ENCODE measurements at places on chromosomes 2 and 18.

- DNase-seq: peak; percentile 89
Measured at GRCh38 chr2:8543383-8544170, 138.3 kb upstream of the ID2 start.

DNA sequence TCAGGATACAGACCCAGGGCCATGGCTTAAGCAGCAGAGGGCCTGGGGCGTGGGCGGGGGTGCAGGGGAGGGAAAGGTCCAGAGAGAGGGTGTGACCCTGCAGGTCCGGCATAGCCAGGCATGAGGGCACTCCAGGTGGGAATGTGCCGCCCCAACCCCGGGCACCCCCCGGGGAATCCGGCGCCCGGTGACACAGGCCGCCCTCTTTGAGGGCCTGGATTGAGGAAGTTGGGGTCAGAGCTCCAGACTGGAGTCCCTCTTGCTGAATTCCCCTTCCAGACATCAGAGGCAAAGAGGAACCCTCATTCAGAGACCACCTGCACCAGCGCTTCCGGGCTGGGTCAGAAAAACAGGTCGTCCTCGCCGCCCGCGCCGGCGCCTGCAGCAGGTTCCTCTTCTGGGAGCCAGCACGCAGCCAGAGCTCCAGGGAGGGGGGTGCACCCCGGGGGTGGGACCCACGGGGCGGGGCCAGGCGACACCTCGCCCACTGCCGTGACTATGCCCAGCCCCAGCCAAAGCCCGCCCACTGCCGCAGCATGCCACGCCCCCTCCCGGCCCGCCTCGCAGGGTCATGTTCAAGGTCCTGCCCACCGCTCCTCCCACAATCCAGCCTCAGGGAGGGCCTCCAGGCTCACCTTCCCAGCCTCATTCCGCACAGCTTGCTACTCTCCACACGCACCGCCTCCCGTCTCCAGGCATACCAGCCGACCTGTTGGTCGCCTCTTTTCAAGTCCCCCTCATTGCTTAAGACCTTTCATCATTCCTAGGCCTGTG is 98.3 kb upstream of the ID2 start:
- DNase-seq: peak; percentile 28

GRCh38 chr2:190344276-190344827 is 963 bp downstream of the INPP1 start:
- DNase-seq: peak; percentile 34

DNA sequence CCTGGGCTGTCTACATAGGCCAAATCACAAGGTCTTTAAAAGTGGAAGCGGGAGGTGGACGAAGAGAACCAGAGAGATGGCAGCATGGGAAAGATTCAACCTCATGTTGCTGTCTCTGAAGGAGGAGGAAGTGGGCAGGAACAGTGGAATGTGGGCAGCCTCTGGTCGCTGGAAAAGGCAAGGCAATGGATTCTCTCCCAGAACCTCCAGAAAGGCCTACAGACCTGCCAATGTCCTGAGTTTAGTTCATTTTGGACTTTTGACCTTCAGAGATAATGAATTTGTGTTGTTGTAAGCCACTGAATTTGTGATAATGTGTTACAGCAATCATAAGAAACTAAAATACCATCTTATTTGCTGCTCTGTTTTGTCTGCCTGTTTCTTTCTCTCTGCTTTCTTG is 122.5 kb downstream of the RNF152 start:
- DNase-seq: no peak

DNA sequence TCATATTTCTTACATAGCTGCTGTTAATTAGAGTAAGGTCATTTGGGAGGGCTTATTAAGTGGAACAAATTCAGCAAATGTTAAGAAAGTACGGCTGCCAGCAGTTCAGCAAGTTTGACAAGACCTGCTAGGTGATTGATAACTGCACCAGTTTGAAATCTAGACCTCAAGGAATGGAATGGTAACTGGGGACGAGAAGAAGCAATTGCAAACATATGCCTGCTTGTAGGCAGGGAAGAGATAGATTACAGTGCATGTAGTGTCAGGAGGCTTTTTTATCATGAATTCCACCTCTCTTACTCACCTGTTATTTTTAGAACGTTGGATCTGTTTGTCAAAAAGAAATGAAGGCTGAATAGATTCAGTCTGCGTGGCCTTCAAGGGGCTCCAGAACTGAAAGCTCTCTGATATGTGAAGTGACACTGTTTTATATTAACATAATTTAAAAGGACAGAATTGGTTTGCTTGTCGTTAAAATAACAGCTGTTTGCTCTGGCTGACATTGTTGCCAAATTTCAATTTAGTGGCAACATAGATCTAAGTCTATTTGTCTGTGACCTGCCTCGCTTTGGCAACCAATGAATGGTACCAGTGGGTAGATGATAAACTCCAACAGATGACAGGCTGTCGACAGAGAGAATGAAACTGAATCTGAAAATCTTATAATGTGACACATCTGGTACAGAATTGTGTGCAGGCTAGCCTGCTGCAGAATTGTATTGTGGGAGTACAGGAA is 199.3 kb downstream of the ZNF407 start:
- DNase-seq: peak; percentile 66

GRCh38 chr2:71261534-71261933 is 34.6 kb upstream of the PAIP2B start:
- DNase-seq: no peak

GRCh38 chr18:60347526-60348045 is 25.0 kb downstream of the MC4R start:
- no peak for DNase-seq

GRCh38 chr2:100260712-100261620 is 61.3 kb downstream of the LONRF2 start:
- peak; percentile 70 for DNase-seq

GRCh38 chr2:231998046-231998445 is 36.5 kb downstream of the DIS3L2 start:
- no peak for DNase-seq

DNA sequence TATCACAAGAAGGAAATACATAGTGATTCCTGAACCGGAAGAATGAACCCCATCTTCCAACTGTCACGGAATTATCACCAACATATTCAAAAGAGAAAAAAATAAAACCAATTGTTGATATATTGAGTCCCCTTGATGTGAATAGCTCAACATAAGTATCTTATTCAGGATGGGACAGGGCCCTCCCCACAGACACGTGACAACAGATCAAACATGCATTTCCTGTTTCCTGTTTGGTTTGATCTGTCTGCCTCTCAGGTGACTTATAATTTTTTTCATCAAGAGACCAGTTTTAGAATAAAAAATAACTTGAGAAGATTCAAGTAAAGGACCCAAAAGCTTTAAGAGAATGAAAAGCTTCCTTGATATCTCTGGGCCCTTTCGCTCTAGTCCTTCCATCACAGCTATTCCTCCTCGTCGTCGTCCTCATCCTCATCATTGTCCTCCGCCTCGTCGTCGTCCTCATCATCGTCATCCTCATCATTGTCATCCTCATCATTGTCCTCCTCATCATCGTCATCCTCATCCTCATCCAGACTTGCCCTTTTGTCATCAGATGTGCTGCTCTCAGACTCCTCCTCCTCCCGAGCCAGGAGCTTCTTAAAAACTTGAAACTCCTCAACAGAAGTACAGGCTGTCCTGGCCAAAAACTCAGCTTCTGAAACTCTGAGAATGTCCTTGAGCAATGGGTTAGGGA is 6.3 kb downstream of the MTERF4 start:
- DNase-seq: no peak
